ENCODE measurements at places on chromosomes 6 and 20.

- no peak for DNase-seq
- H3K4me3 ChIP-seq: no peak overlapping the region
- no peak overlapping the region for H3K27ac ChIP-seq
- no peaks in the 10 kb centered on the region for H3K36me3 ChIP-seq
These were observed 174.2 kb downstream of the TSHZ2 start for GRCh38 chr20:53146201-53146891.

- no peaks in the 10 kb centered on the region for H3K4me1 ChIP-seq
- H3K4me3 ChIP-seq: no peak overlapping the region
- no peaks in the 10 kb centered on the region for H3K36me3 ChIP-seq
- DNase-seq: no peak
- H3K27me3 ChIP-seq: no peaks in the 10 kb centered on the region
These were observed 94.8 kb downstream of the PTCHD4 start for GRCh38 chr6:48016020-48016755.

GRCh38 chr6:155227046-155227445 is 36.8 kb upstream of the CLDN20 start:
- no peaks in the 10 kb centered on the region for H3K36me3 ChIP-seq
- no peak overlapping the region for H3K4me3 ChIP-seq
- no peaks in the 10 kb centered on the region for H3K27me3 ChIP-seq
- DNase-seq: no peak
- no peak overlapping the region for H3K27ac ChIP-seq
- no peaks in the 10 kb centered on the region for H3K4me1 ChIP-seq

- no peaks in the 10 kb centered on the region for H3K4me1 ChIP-seq
- no peaks in the 10 kb centered on the region for H3K36me3 ChIP-seq
- DNase-seq: no peak
- H3K27ac ChIP-seq: no peak overlapping the region
These were observed 138.9 kb downstream of the TBX18 start for GRCh38 chr6:84625506-84625905.

DNA sequence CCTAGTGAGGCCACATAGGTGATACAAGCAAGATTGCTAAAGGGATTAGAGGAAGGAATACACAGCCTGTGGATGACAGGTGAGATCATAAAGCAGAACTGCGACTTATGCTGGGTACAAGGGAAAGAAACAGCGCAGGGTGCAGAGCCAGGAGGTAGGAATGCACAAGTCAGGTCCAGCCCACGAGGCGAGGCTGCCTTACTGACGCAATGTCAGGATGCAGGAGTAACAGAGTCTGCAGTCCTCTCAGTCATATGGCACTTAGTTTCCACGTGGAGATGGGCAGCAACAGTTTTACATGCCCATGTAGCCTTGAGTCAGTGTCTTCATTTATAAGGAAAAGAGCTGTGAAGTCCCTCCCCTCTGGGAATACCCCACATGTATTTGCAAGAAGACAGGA is 210.9 kb downstream of the SYNE1 start:
- no peaks in the 10 kb centered on the region for H3K27me3 ChIP-seq
- no peaks in the 10 kb centered on the region for H3K4me1 ChIP-seq
- DNase-seq: no peak
- H3K36me3 ChIP-seq: no peaks in the 10 kb centered on the region
- no peak overlapping the region for H3K4me3 ChIP-seq
- H3K27ac ChIP-seq: no peak overlapping the region

GRCh38 chr20:19966840-19967239 is 50.3 kb upstream of the NAA20 start:
- DNase-seq: no peak
- no peaks in the 10 kb centered on the region for H3K27me3 ChIP-seq
- H3K27ac ChIP-seq: no peak overlapping the region
- no peak overlapping the region for H3K4me3 ChIP-seq

- no peak overlapping the region for H3K4me3 ChIP-seq
- H3K27me3 ChIP-seq: no peaks in the 10 kb centered on the region
- peak; percentile 92 for DNase-seq
- peak overlapping the region; percentile 77 for H3K27ac ChIP-seq
These were observed 15.2 kb upstream of the MRPS18A start for GRCh38 chr6:43702534-43703440.

DNA sequence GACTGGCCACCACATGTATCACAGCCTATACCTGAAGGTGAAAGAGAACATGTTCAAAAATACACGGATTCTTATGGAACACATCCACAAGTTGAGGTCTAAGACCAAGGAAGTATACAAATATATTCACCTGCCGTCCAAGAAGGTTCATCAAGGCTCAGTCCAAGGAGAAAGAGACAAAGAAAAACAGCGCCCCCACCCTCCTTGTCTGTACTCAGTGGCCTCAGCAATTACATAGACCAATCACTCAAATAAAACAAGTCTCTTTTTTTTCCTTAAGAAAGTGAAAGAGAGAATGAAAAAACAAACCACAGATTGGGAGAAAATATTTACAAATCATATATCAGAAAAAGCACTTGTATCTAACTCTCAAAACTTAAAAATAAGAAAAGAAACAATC is 19.5 kb downstream of the CPXM1 start:
- no peak for DNase-seq
- no peaks in the 10 kb centered on the region for H3K27me3 ChIP-seq
- H3K27ac ChIP-seq: no peak overlapping the region
- no peaks in the 10 kb centered on the region for H3K36me3 ChIP-seq
- H3K4me1 ChIP-seq: no peaks in the 10 kb centered on the region
- H3K4me3 ChIP-seq: no peak overlapping the region

- no peaks in the 10 kb centered on the region for H3K27me3 ChIP-seq
- no peaks in the 10 kb centered on the region for H3K36me3 ChIP-seq
- no peak for DNase-seq
- no peak overlapping the region for H3K4me3 ChIP-seq
- H3K4me1 ChIP-seq: no peaks in the 10 kb centered on the region
These were observed 49.1 kb downstream of the AKAP12 start for GRCh38 chr6:151288712-151289398.

DNA sequence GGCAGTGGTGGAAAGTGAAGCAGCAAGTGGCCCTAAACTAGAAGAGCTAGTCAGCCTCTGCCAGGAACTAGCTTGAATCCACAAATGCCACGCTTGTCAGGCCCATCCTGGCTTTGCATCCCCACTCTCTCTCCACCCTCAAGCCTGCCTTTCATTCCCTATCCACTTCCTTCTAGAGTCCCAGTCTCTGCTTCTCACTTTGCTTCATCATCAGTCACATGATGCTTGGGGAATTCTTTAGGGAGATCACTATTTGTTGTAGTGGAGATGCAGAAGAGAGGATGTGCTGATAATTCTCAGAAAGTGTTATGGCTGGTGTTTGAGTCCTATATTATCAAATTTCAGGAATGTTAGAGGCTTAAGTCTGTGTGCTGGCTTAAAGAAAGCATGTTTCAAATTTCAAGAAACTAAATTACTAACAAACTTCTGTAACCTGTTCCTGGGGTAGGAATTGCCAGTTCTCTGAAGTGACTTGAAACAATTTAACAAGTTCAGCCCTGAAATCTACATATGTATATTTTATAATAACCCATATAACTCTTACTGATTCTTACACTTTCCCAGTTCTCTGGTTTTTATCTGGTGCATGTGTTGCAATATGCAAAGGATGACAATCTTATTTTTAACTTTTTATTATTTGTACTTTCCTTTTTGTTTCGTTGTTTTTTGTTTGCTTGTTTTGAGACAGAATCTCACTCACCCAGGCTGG is 7.5 kb downstream of the TRIM39 start:
- no peaks in the 10 kb centered on the region for H3K27me3 ChIP-seq
- peaks cover 9% of the 10 kb centered on the region for H3K36me3 ChIP-seq
- H3K27ac ChIP-seq: no peak overlapping the region
- no peak overlapping the region for H3K4me3 ChIP-seq

DNA sequence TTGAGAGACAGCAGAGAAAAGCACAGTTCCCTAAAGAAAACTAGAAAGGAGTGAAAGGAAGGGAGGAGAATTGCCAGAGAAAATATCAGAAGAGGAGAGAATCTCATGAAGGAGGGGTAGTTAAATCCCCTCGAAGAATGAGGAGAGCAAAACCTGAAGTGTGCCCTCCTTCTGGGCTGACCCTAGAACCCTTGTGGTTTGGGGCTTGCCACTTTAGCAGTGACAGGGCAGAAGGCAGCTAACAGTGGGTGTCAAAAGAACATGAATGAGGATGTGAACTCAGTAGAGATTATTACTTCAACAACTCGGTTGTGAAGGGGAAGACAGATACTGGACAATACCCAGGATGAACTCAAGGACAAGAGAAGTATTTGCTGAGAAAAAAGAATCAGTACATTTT is 73.6 kb downstream of the RALGAPA2 start:
- H3K4me3 ChIP-seq: no peak overlapping the region
- H3K36me3 ChIP-seq: peaks cover 67% of the 10 kb centered on the region
- no peak overlapping the region for H3K27ac ChIP-seq

GRCh38 chr6:7155871-7156579 is 48.3 kb downstream of the RREB1 start:
- H3K4me3 ChIP-seq: no peak overlapping the region
- DNase-seq: no peak
- no peaks in the 10 kb centered on the region for H3K27me3 ChIP-seq
- peak overlapping the region; percentile 71 for H3K27ac ChIP-seq
- H3K4me1 ChIP-seq: peaks cover 74% of the 10 kb centered on the region

DNA sequence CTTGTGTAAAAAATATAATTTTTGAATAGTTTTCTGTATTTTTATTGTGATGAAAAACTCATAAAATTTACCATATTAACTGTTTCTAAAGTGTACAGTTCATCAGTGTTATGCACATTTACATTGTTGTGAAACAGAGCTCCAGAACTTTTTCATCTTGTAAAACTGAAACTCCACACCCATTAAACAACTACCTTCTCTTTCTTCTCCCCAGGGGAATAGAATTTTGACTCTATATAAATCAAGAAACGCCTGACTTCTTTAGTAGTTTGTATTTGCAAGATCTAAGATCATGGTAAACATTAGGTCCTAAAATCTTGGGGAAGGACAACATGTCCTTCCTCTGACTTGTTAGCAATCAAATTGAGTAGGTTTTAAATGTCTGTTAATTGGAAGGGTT is 9.1 kb downstream of the ANKRD66 start:
- H3K27me3 ChIP-seq: no peaks in the 10 kb centered on the region
- DNase-seq: no peak
- no peak overlapping the region for H3K27ac ChIP-seq
- no peak overlapping the region for H3K4me3 ChIP-seq
- H3K4me1 ChIP-seq: peaks cover 15% of the 10 kb centered on the region

DNA sequence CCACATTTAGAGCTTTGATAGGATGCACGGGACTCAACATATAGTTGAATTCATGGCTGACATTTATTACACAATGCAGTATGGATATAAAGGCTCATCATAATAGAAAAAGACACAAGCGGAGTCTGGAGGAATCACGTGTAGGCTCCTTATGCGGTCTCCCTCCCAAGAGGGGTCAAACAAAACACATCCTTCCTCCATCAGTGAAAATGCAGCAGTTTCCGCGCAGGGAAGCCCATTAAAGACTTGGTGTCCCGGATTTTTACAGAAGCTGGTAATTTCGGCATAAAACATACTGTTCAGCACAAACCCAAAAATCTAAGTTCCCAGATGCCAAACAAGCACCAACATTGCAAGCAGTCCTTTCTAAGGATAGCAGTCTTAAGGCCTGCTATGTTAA is 1.1 kb downstream of the USP45 start:
- H3K27me3 ChIP-seq: no peaks in the 10 kb centered on the region
- peaks cover 22% of the 10 kb centered on the region for H3K4me1 ChIP-seq
- no peak for DNase-seq

- H3K4me3 ChIP-seq: no peak overlapping the region
- no peaks in the 10 kb centered on the region for H3K4me1 ChIP-seq
- DNase-seq: no peak
- no peaks in the 10 kb centered on the region for H3K27me3 ChIP-seq
These were observed 97.6 kb downstream of the ELOVL5 start for GRCh38 chr6:53251033-53251672.

DNA sequence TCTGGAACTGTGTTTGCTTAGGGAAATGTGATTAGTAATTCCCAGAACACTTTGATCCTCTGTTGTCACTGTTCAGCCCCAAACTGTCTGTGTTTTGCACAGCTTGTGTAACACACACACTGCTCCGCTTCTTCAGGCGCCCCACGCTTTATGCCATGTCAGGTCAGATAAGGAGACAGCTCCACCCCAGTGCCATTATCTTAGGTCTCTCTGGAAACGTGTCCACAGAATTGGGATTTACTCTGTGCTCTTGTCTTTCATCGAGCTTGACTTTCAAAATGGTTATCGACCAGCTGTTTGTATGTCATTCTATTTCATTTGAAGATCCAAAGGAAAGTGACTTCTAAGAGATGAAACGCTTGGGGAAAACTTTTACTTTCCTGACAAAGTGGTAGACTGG is 106.4 kb upstream of the SSTR4 start:
- H3K4me3 ChIP-seq: no peak overlapping the region
- H3K27me3 ChIP-seq: no peaks in the 10 kb centered on the region
- no peak for DNase-seq
- H3K27ac ChIP-seq: no peak overlapping the region
- H3K36me3 ChIP-seq: no peaks in the 10 kb centered on the region

GRCh38 chr20:10618611-10619245 is 55.1 kb downstream of the JAG1 start:
- no peak overlapping the region for H3K4me3 ChIP-seq
- no peaks in the 10 kb centered on the region for H3K27me3 ChIP-seq
- peaks cover 3% of the 10 kb centered on the region for H3K4me1 ChIP-seq
- no peak overlapping the region for H3K27ac ChIP-seq

GRCh38 chr20:6651016-6651415 is 116.5 kb upstream of the BMP2 start:
- no peaks in the 10 kb centered on the region for H3K4me1 ChIP-seq
- no peak overlapping the region for H3K27ac ChIP-seq
- no peaks in the 10 kb centered on the region for H3K36me3 ChIP-seq
- peak; percentile 69 for DNase-seq

DNA sequence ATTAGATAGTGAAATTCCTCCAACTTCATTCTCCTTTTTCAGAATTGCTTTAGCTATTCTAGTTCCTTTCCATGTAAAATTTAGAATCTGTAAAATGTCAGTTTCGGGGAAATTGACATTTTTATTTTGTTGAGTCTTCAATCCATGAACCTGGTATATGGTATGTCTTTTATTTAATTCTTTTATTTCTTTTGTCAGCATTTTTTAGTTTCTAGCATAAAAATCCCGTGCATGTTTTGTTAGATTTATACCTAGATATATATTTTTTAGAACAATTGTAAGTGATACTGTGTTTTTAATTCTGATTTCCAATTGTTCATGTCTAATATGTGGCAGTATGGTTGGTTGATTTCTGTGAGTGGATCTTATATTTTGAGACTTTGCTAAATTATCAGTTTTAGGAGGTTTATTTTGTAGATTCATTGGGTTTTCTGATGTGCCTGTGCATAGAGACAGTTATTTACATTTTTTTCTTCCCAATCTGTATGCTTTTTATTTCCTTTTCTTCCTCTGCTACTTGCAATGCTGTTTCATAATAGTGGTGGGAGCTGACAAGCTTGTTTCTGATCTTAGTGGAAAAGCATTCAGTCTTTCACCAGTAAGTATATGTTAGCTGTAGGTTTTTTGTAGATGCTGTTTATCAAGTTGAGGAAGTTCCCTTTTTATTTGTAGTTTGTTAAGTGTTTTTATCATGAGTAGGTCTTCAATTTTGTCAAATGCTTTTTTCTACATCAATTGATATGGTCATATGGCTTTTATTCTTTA is 13.7 kb downstream of the TAB2 start:
- peaks cover 72% of the 10 kb centered on the region for H3K4me1 ChIP-seq
- no peaks in the 10 kb centered on the region for H3K36me3 ChIP-seq
- DNase-seq: no peak
- no peak overlapping the region for H3K4me3 ChIP-seq
- no peaks in the 10 kb centered on the region for H3K27me3 ChIP-seq
- H3K27ac ChIP-seq: peak overlapping the region; percentile 31

GRCh38 chr6:52570291-52570700 is 6.6 kb downstream of the TRAM2 start:
- H3K36me3 ChIP-seq: no peaks in the 10 kb centered on the region
- H3K4me1 ChIP-seq: peaks cover 45% of the 10 kb centered on the region
- no peak overlapping the region for H3K4me3 ChIP-seq
- no peak overlapping the region for H3K27ac ChIP-seq
- no peaks in the 10 kb centered on the region for H3K27me3 ChIP-seq

Measured in psoas muscle (tissue), 8 donors.